Omental fat pad (tissue), 4 donors: ENCODE measurements at places on chromosomes 11 and 22. TPM values are rescaled to one million over a fixed set of nuclear protein-coding genes. Genes with fewer than 3 reads are reported as not detected.

DBX1 gene
- not detected for total RNA-seq

OR10D3 gene
- not detected for total RNA-seq

USH1C gene
- 0.19 TPM for total RNA-seq

FXYD2 gene
- 2.5 TPM for total RNA-seq

IL18 gene
- total RNA-seq = 70.9 TPM

DTX4 gene
- total RNA-seq = 35.4 TPM

PARVA gene
- 96.5 TPM for total RNA-seq

TBX10 gene
- not detected for total RNA-seq

KCNE3 gene
- total RNA-seq = 10.1 TPM

MS4A7 gene
- total RNA-seq = 88.7 TPM

MUC2 gene
- total RNA-seq = not detected

GSC2 gene
- not detected for total RNA-seq

PRODH gene
- 41.5 TPM for total RNA-seq

ENDOD1 gene
- 18.2 TPM for total RNA-seq

CYB5R3 gene
- total RNA-seq = 140 TPM

SCGB1D2 gene
- not detected for total RNA-seq

ROBO4 gene
- total RNA-seq = 92.7 TPM

HBE1 gene
- total RNA-seq = not detected

OR5P2 gene
- not detected for total RNA-seq

NCF4 gene
- total RNA-seq = 49.5 TPM

NDUFS3 gene
- total RNA-seq = 49.8 TPM

OR4C15 gene
- total RNA-seq = not detected

SYT9 gene
- 0.13 TPM for total RNA-seq

CHRM1 gene
- not detected for total RNA-seq

TMEM151A gene
- total RNA-seq = not detected

OR4A16 gene
- not detected for total RNA-seq

FJX1 gene
- total RNA-seq = 12.8 TPM

GSTT2B gene
- total RNA-seq = 3.3 TPM

CELSR1 gene
- 1.3 TPM for total RNA-seq

SMC1B gene
- total RNA-seq = not detected

CCDC82 gene
- 24.1 TPM for total RNA-seq

SCGB1D1 gene
- total RNA-seq = not detected

RAG1 gene
- 1.9 TPM for total RNA-seq

PGR gene
- total RNA-seq = 1.1 TPM

XBP1 gene
- total RNA-seq = 343 TPM

XKR3 gene
- not detected for total RNA-seq

DNAJB7 gene
- not detected for total RNA-seq

FBLN1 gene
- 131 TPM for total RNA-seq

TTLL8 gene
- total RNA-seq = not detected

DEUP1 gene
- not detected for total RNA-seq
